ENCODE measurements at places on chromosomes 6 and 20. TPM values are rescaled to one million over a fixed set of nuclear protein-coding genes. Genes with fewer than 3 reads are reported as not detected.

GRCh38 chr6:138430361-138431145 is 26.5 kb downstream of the HEBP2 start:
- no peak for DNase-seq

Gene FAM184A
- total RNA-seq, result not detected

Gene ADTRP
- 0.83 TPM for total RNA-seq

Gene AVP
- not detected for total RNA-seq

DNA sequence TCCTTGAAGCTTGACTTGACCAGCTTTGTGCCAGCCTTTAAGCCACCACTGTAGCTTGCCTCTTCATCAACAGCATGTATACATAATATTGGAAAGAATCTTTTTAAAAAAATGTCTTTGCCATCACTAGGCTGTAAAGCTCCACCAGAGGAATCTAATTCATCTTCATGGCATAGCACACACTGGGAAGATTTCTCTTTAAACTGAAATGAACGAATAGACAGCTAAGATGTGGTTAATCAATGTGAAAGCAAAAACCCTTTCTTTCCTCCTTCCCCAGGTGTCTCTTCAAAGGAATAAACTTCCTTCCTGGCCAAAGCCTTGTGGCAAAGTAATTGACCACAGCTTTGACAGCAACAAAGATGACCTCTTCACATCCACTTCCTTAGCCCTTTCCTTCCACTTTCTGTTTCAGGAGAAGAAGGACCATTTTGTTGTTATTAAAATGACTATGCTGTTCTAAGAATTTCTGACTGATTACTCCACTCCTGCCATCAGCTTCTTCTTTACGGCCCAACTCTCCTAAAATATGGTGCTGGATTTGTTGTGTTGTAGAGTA is 428.7 kb upstream of the SOX4 start:
- peak; percentile 4 for DNase-seq

Gene TSBP1
- total RNA-seq, result not detected

DNA sequence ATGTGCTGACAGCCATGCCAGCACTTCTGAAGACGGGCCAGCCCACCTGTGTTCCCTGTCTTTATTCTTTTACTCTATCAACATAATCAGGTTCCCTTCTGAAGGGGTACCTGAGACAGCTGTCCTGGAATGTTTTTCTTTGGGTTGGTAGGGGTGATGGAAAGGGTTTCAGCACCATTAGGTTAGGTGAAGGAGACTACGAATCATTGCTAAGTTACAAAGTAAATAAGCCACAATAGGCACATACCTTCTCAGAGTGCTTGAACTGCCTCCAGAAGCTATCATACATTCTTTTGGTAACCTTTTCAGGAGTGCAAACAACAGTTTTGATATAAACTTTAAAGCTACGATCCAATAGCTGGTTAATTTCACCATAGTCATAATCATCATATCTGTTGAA is 106.3 kb downstream of the SESN1 start:
- DNase-seq, result peak; percentile 43

Gene LY6G6C
- not detected for total RNA-seq

DNA sequence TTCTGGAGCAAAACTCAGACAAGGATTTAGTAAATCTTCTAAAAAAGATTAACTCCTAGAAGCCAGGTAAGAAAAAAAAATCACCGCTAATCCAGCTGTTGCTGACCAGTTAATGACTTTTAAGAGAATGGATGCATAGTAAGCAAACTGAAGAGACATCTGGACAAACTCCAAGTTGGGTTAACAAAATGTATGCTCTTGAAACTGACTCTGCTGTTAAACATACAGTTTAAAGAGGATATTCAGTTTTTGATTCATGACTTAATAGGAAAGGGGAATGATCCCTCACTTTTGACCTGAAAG is 70.4 kb downstream of the PLAGL1 start:
- no peak for DNase-seq

GRCh38 chr6:133699741-133700385 is 189.1 kb upstream of the TCF21 start:
- no peak for DNase-seq

DNA sequence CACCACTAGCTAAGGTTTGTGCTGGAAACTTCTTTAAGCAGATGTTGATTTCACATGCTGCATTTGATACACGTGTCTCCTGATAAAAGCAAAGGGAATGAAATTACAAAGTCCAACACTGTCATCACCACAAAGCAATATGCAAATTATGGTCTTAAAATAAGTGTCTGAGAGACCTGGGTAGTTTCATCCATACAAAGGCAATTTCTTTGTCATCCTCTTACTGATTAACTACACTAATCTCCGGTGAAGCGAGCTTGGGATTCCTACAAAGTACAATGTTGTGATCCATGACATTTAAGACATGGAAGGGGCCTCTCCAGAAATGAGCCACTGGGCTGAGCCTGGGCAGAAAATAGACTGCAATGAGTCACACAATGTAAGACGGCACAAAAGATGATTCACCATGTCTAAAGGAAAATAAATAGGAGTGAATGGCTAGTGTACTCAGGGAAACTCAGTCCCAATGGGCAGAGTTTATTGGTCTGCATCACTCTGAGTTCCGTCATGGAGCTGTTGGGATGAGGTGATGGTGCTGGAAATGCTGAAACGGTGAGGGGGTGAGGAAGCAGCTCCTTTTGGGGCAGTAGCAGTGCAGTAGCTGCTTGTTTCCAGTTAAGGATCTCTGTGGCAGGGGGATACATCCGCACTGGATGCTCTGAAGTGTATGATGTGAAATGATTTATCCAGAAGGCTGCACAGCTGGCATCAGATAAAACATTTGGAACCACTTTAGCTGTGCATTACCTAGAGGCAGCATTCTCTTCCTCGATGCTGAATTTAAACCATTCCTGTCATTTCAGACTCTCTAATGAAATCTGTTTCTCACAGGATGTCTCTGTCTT is 103.3 kb downstream of the IBTK start:
- peak; percentile 58 for DNase-seq

Gene C6orf118
- total RNA-seq, result not detected

Gene GNRH2
- total RNA-seq, result not detected

DNA sequence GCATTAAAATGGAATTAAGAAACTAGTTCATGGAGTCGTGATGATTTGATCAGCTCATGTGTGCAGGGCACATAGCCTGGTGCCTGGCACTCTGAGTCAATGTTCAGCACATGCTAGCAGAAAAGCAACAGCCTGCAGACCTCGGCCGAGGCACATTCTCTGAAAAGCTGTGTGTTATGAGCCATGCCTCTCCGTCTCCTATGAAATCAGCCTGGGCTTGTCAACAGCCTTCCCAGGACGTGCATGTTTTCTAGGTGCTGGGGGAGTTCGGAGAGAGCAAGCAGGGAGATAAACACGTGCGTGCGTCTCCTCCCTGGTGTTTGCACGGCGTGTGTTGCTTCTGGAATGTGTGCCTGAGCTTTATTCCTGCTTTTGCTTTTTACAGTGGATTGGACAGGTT is 207.8 kb upstream of the KCNG1 start:
- DNase-seq, result no peak

Gene NOP56
- total RNA-seq, result 365 TPM

Gene POLR1C
- total RNA-seq, result 42.4 TPM

DNA sequence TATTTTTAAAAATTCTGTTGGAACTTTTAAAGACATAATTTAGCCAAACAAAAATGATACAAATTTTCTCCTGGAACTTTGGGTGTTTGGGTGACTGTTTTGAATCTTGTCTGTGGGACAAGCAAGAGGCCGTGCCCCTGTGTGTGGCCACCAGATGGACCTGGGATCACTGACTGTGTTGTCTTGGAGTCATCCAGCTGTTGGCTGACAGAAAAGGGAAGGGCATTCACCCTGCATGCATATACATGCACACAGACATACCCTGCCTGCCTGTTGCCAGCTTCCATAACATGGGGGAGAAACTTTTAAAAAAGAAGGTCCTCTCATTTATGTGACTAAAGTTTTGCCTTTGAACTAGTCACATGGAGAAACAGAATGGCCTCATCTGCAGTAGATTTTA is 72.7 kb downstream of the BLOC1S5 start:
- DNase-seq, result no peak

DNA sequence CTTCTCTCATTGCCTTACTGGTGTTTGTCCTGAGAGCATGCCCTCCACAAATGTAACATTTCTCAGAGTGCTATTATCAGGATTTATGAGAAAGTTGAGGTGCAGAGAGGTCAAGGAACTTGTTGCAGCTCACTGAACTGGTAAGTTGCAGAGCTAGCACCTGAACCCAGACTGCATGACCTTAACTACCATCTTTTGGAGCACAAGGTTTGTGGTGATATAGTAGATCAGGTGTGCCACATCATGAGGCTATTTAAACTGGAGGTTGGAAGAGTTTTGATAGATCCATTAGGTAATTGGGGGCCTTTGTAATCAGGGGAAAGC is 112.0 kb upstream of the CITED2 start:
- DNase-seq, result no peak

GRCh38 chr6:27679308-27679963 is 206.5 kb upstream of the ZNF184 start:
- DNase-seq, result no peak

GRCh38 chr6:11414176-11414963 is 123.2 kb upstream of the TMEM170B start:
- peak; percentile 84 for DNase-seq

- no peak for DNase-seq
Measured at GRCh38 chr20:54995553-54995952, 520.2 kb downstream of the DOK5 start.

- DNase-seq, result peak; percentile 81
Measured at GRCh38 chr6:35487658-35488516, 9.0 kb downstream of the TEAD3 start.

Gene NR2E1
- total RNA-seq, result not detected

GRCh38 chr6:144536079-144536478 is 250.9 kb downstream of the UTRN start:
- DNase-seq, result no peak

- no peak for DNase-seq
Measured at GRCh38 chr6:160767647-160768019, 65.6 kb downstream of the PLG start.

Gene ITPA
- 133 TPM for total RNA-seq

DNA sequence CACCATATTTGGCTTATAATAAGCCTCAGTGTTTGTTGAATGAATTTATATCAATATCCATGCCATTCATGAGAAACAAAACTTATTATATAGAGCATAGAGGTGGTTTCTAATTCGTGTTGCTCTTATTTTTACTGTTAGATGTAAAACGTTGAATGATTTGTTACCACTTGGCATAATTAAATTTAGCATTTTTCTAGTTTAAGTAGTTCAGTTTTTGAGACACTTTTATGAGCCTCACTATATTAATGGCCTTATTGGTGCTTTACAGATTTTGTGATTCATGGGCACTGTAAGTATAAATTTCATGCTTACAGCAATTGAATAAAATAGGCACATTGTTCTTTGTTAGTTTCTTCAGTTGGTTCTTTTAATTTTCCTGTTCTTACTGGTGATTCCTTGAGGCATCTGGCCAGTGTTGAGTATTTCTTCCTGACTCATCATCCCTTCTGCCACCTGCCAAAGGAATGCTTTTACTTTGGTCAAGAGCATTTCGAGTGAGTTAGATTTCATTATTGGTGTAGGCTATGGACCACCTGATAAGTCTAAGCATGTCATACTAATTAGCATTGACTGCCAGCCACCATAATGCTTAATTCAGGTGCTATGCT is 34.8 kb downstream of the CDKAL1 start:
- DNase-seq, result no peak

GRCh38 chr6:91171754-91172462 is 585.0 kb upstream of the MAP3K7 start:
- DNase-seq, result no peak

- no peak for DNase-seq
Measured at GRCh38 chr20:4597215-4597614, 124.5 kb upstream of the PRND start.

DNA sequence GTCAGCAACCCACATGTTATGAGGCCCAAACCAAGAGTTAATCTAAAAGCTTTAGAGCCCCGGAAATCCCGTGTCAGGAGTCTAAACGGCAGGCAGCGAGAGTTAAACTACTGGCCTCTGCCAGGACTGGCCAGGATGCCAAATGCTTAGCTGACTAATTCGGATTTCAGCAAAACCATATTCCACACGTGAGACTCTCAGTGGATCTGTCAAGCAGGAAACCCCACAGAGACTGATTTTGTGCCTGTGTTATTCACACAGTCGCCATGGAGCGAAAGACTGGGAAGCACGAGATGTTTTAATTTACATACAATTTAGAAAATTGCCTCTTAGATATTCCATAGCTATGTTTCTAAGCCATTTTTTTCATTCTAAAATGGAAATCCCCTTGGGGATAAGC is 152.9 kb downstream of the RNASET2 start:
- no peak for DNase-seq

- no peak for DNase-seq
Measured at GRCh38 chr6:131379948-131380347, 193.1 kb upstream of the ARG1 start.

- no peak for DNase-seq
Measured at GRCh38 chr20:64093013-64093503, 8.9 kb upstream of the LKAAEAR1 start.

Gene LRP11
- total RNA-seq, result 37.9 TPM

DNA sequence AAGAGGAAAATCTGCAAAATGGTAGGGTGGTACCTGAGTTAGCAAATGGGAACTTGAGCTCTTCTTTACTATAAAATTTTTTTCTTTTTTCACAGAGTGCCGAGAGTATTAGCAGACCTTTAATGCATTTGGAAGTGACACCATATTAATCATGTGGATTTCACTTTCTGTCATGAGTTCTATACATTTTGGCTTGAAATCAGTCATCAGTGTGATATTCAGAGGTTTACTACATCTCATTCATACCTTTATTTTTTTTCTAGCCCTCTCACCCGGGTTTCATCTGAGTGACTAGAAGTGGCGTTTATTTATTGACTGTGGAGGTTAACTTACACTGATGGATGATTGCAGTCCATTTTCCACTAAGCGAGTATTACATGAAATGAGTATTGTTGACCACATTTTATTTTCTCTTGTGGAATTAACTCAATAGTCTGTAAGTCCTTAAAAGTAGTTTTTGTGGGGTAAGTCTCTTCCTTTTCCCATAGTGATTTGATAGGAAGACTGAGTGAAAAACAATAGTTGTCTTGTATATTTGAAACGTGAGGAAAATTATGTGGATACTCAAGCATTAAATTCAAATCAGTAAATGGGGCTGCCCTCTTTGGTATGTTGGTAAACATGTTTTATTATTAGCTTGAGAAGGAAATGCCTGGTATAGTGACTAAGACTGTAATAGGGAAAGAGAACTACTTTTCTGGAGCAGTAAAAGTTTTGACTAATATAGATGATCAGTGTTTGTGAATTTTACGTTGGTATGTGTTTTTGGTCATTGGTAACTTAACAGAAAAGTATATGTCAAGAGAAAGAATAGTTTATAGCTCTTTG is 55.5 kb downstream of the JARID2 start:
- no peak for DNase-seq

DNA sequence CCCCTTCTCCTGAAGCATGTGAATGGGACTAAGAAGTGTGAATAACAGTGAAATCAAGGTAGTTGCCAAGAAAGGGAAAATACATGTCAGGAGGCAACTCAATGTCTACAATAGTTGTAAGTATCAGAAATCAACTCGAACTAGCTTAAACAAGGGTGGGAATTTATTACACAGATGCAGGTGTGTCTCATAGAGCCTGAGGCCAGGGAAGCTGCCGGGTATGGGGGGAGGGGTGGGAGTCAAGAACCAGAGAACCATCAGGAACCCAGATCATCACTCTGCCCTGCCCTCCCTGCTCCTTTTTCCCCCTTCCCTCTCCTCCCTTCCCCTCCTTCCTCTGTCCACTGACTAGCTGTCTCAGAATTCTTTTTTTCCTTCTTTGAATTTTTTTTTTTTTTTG is 34.9 kb upstream of the BMP6 start:
- DNase-seq, result no peak

Gene FANCE
- total RNA-seq, result 7.4 TPM

Gene MAD2L1BP
- total RNA-seq, result 32.1 TPM

- no peak for DNase-seq
Measured at GRCh38 chr6:138597336-138597735, 98.0 kb upstream of the NHSL1 start.
